ENCODE measurements at places on chromosomes 2 and 18. TPM values are rescaled to one million over a fixed set of nuclear protein-coding genes. Genes with fewer than 3 reads are reported as not detected.

GRCh38 chr2:167964650-167965413 is 282.6 kb downstream of the STK39 start:
- H3K4me3 ChIP-seq: no peak overlapping the region
- DNase-seq: no peak
- H3K27ac ChIP-seq: no peak overlapping the region
- H3K36me3 ChIP-seq: no peaks in the 10 kb centered on the region
- no peaks in the 10 kb centered on the region for H3K27me3 ChIP-seq
- no peaks in the 10 kb centered on the region for H3K4me1 ChIP-seq

DNA sequence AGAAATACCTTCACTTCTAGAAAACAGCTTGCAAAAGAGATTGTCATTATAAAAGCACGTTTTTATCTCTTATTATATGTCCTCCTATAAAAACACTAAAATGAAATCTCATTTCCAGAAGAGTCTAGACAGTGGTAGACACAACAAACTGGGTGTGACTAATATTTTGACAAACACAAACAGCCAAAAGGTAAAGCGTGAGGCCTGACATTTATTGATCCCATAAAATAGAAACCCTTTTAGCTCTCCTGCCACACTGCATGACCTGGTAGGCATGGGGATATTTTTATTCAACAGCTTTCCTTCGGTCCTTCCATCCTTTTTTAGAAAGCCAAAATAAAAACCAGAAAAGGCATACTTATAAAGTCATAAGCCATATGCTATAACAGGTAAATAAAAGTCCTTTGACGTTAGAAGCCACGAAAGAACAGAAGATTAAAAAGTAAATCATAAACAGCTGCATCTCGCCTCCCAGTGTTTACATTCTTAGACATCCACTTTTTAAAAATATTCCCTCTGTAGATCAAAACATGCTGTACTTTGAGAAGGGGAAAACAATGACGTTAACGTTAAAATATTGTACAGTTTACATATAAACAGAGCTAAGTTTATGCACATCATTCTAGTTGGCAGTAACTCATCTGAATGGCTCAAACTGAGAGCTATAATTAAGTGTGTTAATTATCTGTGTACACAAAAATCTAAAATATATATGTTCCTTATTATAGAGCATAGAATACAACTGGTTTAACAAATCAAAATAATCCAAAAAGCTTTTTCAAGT is 44.6 kb downstream of the IRS1 start:
- no peaks in the 10 kb centered on the region for H3K36me3 ChIP-seq
- H3K4me3 ChIP-seq: no peak overlapping the region
- no peak for DNase-seq
- peaks cover 27% of the 10 kb centered on the region for H3K4me1 ChIP-seq
- no peaks in the 10 kb centered on the region for H3K27me3 ChIP-seq

CFAP65 gene
- not detected for total RNA-seq

AMER3 gene
- total RNA-seq: not detected

All from right atrium auricular region (tissue), 2 donors.